ENCODE measurements at places on chromosomes 4 and X.

DNA sequence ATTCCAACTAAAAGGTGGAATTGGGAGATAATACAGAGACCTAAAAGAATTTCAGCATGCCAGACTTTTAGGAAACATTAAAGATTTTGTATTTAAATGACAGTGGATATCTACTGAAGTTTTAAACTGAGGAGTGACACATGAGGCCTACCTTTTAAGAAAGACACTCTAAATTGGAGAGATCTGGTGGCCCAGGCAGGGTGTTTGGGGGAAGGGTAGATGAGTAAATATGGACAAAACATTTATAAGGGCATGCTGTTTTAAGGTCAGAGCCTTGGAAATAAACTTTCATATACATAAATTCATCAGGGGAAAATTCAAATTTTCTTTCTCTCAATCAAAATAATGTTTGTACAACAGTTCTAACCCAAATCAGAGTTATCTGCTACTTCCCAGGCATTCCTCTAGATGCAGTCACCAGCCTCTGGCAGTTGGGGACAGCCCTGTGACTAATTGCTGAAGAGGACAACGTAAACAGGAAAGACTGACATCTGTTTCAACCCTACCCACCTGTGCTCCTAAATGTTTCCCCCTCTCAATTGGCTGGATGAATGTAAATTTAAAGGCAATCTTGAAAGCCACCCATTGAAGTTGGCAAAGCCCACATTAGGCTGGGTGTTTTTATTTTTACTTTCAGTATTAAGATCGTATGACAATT lies 1646.9 kb upstream of the ADGRL3 start:
- no peak for DNase-seq

- no peak for DNase-seq
These were observed 116.9 kb downstream of the COL25A1 start for GRCh38 chr4:109185548-109185947.

GRCh38 chr4:112279882-112280315 lies 5.8 kb downstream of the TIFA start:
- no peak for DNase-seq

DNA sequence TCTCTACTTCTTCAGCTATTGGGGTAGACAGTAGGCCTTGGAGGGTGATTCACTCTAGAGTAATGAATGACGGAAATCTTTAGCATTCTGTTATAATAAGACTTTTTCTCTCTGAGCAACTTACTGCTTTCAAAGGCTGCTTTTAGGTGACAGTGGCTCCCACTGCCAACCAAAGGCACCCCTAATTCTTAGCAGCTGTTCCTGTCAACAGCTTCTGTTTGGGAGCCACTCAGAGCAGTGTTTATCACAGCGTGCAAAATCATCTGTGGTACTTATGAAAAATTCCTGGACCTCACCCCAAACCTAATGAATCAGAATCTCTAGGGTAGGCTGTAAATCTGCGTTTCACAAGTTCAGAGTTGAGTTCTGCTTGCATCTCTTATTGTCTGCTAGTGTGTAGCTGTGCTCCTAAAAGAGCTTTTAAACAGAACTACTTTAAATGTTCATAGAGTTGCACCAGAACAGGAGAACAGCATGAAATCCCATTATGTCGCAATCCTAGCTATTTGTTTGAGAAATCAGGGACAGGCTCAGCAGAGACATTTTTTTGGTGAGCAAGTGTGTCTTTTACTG lies 52.8 kb upstream of the POU4F2 start:
- DNase-seq, result no peak

DNA sequence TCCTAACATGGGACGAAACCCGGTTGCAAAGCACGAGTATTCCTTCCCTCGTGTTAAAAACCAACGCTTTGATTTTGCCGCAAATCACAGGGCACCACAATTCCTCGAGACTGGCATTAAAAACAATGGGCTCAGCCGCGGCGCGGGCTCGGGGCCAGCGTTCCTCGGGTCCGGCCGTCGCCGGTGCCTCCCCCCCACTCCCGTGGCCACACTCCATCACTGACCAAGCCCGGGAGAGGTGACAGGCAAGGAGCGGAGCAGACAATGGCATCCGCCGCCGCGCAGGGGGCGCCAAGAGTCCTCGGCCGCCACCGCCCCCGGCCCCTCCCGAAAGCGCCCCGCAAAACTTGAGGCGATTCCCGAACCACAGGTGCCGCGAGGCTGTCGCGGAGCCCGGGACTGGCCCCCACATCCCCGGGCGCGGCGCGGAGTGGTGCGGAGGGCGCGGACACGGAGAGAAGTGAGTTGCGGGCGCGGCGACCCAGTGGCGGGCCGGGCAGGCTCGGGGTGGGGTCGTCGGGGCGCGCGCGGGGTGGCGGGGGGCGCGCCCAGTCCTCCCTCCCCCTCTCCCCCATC lies 445 bp downstream of the AP1S2 start:
- DNase-seq, result peak; percentile 44

GRCh38 chr4:48071191-48071590 lies 54.6 kb downstream of the NIPAL1 start:
- DNase-seq, result no peak

DNA sequence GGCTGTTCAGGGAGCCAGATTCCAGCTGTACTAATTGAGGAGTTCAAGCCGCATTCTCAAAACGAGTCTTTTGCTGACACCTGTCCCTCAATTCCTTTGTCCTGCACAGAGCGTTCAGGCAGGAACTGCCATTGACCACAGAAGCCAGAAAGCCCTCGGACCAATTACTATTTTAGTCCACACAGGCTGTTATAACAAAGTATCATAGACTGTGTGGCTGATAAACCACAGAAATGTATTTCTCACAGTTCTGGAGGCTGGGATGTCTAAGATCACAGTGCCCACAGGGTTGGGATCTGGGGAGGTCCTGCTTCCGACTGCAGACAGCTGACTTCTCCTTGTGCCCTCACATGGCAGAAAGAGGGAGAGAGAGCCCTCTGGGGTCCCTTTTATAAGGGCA lies 119.8 kb upstream of the ATP6AP2 start:
- DNase-seq, result no peak

GRCh38 chr4:55431710-55432336 lies 36.1 kb downstream of the TMEM165 start:
- no peak for DNase-seq

DNA sequence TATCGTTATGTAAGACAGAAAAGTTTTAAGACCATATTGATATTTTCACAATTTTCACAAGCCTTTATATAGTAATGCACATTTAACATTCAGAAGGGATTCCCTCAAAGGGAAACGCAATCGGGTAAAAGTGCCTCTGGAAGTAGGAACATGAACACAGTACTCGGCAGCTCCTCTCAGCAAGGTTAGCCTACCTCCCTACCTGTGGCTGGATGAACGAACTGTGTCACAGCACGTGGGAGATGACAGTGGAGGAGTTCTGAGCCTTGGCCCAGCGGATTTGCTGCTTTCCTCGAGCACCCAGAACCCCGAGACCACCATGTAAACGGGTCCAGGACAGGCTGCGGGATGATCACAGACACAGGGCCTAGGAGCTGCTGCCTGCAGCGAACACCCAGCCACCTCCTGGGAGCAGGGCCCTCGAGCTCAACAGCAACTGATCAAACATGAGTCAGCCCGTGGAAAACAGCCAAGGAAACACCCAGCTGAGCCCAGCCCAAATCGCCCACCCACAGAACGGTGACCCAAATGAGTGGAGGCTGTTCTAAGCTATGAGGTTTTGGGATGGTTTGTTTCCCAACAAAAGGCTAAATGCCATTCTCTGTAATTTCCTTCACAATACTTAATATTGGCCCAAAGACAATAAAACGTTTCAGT lies 30.4 kb downstream of the FAT1 start:
- no peak for DNase-seq

- DNase-seq, result peak; percentile 1
These were observed 381.7 kb downstream of the GPAT3 start for GRCh38 chr4:83917572-83917971.

GRCh38 chr4:98482847-98483806 lies 175.3 kb downstream of the TSPAN5 start:
- DNase-seq, result peak; percentile 57

DNA sequence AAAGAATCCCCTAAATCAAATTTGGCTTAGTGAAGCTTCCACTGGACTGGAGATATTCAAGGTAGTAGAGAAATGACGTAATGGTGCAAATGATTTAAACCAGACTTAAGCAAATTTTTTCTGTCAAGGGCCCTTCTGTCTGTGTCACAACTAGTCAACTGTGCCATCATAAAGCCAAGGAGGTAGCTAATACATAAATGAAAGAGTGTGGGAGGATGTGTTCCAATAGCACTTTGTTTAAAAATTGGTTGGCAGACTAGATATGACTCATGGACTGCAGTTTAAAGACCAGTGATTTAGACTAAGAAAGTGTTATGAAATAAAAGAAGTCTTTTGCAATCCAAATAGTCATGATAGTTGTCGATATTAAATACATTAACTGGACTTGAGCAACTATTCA lies 24.3 kb upstream of the TEX13C start:
- DNase-seq, result no peak

- no peak for DNase-seq
These were observed 538.7 kb upstream of the NR3C2 start for GRCh38 chr4:148980782-148981480.

GRCh38 chr4:146477054-146477453 lies 44.7 kb downstream of the SLC10A7 start:
- peak; percentile 70 for DNase-seq

DNA sequence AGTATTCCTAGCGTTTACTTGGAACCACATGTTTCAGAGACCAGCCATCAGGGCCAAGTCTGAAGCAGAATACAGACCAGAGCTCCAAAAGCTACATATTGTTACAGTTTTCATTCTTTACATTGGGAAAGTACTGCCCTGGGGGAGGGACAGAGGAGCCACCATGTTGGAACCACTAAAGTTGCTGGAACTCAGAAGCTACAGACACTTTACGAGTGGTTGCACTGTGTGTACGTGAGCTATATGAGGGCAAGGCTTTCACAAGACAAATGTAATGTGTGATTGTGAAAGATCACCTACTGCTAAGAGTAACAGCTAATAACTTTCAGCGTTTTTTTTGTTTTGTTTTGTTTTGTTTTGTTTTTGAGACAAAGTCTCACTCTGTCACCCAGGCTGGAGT lies 11.7 kb downstream of the GPC3 start:
- DNase-seq, result no peak

DNA sequence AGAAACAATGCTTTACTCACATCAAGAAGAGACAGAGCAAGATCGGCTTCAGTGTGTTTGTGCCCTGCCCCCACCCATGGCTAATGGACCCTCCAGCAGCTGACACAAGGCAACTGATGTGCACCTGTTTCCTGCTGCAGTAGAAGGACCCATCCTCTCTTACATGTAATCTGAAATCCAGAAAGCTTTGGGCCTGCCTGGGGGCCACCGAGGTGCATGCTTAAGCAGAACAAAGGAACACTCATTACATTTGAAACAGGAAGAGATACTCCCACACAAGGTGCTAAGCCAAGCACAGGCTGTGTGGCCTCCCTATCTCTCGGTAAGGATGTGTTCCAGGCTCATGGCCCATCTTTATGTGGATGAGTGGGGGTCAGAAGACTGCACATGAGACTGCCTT lies 338.0 kb downstream of the SPOCK3 start:
- no peak for DNase-seq

GRCh38 chr4:6239486-6239885 lies 30.2 kb upstream of the WFS1 start:
- DNase-seq, result no peak

- peak; percentile 67 for DNase-seq
These were observed 147.7 kb downstream of the CPEB2 start for GRCh38 chr4:15149839-15150592.

DNA sequence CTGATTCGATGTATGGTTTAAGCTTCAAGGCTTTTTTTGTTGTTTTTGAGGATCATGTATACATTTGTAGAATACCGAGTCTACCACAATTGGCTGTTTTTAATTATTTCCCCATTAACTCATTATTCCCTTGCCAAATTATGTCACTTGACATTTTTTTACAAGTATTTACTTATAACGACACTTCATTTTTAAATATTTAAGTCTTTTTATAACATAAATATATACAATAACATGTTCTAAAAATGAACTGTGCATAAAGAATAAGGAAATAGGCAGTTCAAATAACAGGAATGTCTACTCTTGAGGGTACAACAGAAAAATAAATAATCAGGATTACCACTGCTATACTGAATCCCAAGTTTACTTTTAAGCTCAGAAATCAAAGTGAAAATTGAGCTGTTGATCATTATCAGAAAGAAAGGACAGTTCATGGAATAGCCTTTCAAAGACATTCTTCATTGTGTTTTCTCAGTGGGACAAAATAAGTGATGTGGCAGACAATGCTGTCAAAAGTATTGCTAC lies 627.5 kb downstream of the PCDH19 start:
- DNase-seq, result no peak

DNA sequence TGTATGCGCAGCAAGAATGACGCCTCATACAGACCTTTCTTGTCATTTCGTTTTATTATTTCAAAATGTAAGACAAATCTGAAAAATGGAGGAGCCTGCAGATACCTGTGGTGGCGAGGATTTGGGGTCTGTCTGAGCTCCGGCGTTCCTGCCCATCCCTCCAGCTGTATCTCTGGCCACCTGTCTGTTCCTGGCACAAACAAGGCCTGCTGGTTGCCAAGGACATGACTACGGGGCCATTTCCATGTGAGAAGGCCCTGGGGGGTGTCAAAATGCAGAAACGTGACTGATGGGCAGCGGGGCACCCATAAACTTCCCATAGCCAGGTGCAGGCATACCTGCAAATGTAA lies 591 bp upstream of the TSPAN7 start:
- no peak for DNase-seq

- no peak for DNase-seq
These were observed 55.8 kb upstream of the POU4F2 start for GRCh38 chr4:146582864-146583263.

- no peak for DNase-seq
These were observed 59.4 kb downstream of the QRFPR start for GRCh38 chr4:121321466-121321865.

DNA sequence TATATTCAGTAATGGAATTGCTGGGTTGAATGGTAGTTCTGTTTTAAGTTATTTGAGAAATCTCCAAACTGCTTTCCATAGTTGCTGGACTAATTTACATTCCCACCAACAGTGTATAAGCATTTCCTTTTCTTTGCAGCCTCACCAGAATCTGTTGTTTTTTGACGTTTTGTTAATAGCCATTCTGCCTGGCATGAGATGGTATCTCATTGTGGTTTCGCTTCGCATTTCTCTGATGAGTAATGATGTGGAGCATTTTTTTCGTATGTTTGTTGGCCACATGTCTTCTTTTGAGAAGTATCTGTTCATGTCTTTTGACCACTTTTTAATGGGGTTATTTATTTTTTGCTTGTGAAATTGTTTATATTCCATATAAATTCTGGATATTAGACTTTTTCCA lies 13.6 kb upstream of the MAGED4B start:
- no peak for DNase-seq

GRCh38 chr4:5120468-5120867 lies 69.2 kb downstream of the STK32B start:
- no peak for DNase-seq

DNA sequence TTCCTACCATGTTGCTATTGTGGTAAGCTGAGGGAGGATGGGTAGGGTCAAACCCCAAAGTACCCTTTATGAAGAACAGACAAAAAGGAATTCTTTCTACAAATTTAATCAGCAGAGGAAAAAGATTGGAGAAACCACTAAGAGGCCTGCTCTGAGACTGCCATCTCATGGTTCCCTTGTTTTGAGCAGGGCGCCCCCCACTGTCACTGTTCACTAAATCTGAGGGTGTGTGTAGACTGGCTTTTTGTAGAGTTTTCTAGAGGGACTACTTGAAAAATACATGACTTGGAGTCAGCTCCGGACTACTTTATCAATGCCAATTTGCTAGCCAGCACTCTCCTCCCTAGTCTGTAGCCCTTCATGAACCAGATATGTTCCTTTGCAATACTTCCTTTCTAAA lies 324.8 kb downstream of the FRMPD4 start:
- no peak for DNase-seq

All from dermis blood vessel endothelial cell (primary cell).